ENCODE measurements at places on chromosomes 6 and 20.
A peak's percentile ranks its signal among the peaks of the same experiment; 100 is the strongest.

DNA sequence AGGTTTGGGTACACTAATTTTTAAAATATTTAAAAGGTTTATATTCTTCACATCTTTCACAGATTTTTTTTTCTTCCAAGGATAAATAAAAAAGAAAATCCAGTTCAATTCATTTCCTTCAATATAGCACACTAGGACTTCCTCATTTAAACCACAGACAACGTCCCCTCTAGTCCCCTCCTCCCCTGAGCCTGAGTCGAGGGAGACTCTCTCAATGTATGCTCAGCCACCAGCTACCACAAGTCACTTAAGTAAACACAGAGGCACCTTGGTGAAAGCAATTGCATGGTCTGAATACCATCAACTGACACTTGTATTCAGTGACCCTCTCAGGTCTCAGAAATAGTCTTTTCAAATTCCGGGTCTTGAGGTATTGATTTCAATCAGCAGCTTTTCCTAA is 88.6 kb downstream of the SIM1 start:
- no peak for DNase-seq

- DNase-seq = no peak
Measured at GRCh38 chr20:38252292-38253288, 7.9 kb downstream of the KIAA1755 start.

DNA sequence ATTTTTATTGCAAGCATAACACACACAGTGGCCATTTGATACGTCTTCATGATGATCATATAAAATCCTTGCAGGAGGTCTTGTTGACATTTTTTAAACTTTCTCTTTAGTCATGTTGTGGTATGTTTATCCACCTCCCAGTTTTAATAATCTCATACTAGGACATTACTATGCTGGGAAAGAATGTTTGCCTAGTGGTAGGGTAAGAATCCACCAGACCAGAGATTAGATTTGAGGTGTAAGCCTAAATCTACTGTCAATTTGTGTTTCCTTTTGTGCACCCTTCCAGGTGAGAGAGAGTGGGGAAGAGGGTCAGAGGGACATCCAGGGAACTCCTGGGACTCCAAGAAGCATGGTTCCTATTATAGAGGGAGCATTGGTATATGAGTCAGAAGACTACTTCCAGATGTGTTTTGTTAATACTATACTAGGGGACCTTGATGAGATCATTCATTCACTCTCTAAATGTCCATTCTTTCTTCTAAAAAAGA is 298.3 kb upstream of the SASH1 start:
- no peak for DNase-seq

GRCh38 chr20:48098099-48098498 is 312.8 kb upstream of the SULF2 start:
- no peak for DNase-seq

DNA sequence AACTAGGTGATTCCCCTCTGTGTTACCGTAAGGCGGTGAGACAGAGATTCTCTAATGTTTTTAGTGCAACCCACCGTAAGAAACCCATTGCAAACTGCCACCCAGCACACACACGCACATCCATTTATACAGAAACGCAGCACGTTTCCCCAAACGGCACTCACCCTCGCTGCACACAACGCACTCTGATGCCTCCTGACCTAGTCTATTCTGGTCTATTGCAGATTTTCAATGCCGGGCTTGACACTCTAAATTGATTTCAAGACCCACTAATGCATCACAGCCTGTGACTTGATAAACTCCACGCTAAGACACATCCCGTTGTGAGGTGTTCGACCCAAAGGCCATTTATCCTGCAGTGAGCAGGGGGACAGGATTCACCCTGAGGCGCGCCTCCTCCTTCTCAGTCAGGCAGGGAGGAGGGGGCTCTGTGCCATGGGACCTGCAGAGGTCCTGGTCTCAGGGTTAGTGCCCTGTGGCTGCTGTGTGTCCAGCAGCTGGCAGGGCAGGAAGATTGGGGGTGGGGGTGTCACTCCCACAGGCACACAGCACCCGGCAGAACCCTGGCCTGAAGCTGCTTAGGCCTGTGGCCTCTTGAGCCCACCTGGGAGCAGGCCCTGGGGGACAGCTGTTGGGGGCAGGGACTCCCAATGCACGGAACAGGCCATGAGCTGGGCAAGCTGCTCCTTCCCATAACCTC is 335.6 kb downstream of the PREX1 start:
- no peak for DNase-seq

GRCh38 chr20:29306390-29307072 is 1950.9 kb upstream of the DEFB115 start:
- DNase-seq = no peak

DNA sequence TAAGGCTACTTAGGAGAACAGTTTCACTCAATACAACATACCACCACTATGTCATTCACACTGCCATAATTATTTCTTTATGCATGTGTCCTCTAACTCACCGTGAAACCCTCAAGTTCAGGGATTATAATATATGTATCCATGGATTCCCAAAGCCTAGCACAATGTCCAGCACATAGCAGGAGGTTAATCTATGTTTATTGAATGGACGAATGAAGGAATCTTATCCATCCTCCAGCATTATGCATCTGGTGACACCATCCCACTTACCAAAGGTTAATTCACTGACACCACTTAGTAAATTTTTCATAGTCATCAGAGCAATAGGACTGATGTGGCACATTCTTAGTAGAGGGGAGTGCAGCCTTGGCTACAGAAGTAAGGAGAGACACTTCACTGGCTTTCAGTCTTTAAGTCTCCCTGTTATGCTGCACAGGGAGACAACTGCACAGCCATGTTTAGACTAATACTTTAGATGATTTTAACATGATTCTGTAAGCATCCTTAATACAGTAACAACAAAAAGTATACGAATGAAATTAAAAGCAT is 49.7 kb downstream of the EPHA7 start:
- no peak for DNase-seq

DNA sequence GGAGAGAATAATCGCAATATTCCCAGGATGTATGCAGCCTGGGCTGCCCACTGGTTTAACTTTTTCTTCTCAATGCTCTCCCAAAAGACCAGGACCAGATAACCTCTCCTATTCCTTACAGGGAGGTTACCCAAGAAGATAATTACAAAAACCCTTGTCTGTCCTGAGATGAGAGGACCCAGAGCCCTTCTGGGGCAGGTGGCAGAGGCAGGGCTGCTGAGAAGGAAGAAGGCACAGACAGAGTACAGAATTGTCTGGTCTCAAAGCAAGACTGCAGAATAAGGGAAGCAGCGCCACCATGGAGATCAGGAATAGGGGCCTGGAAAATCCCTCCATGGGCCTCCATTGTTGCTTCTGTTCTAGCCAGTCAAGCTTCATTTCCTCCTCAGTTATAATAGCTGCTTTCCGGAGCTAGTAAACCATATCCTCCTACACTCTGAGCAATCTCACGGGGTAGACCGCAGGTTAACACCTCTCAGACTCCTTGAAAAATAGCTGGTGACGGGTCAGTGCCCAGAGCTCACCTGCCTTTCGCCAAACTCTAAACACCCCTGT is 463 bp upstream of the HLA-DMB start:
- no peak for DNase-seq

DNA sequence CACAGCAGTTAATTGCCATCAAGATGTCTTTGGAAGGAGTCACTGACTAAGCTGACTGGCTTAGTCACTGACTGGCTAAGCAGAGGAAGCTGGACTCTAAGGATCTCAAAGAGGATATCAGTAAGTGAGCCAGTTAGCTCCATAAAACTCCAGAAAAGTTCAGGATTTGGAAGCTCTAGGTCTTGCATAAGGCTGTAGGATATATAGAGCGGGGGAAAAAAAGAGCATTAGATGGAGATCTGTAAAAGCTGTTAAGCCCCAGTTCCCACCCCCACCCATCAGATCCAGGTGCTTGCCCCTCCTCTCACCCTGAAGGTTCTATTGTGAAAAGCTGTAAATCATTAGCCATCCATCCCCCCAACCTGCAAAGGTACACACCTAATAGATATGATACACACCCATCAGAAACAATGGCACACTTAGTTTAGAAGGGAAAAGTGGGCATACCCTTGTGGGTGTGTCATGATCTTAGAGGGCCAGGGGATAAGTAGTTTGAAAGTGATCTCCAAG is 32.2 kb downstream of the CARMIL1 start:
- DNase-seq = no peak

DNA sequence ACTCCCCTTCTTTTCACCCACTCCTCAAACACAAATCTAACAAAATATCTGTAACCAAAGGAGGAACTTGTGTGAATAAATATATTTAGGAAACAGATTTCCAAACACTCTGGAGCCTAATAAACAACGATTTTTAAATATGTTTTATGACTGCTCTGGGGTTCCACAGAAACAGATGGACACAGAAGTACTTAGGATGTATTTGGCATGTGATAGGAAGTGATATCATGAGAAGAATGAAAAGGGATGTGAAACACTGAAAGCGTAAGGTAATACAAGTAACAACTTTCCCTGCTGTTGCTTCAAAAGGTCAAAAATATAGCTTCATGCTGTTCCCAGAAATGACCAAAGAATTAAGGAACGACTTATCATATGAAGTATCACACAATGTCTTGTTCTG is 26.1 kb upstream of the ENPP1 start:
- no peak for DNase-seq

DNA sequence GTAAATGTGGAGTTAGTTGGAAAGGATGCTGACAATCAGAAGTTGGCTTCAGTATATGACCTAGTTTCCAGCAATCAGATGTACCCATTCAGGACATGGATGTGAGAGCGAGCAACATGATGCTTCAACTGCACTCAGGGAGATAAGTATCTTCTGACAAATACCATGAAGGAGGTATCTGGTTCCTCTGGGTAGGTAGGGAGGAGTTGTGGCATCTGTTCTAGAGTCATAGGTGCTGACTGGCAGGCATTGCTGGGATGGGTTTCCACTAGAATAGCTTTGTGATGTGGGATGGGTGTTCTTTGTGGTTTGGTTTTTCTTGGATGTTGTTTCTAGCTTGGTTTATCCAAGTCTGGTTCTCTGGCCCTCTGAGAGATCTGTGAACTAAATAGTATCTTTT is 3.9 kb upstream of the REV3L start:
- no peak for DNase-seq

- peak; percentile 7 for DNase-seq
Measured at GRCh38 chr20:60137657-60138245, 179.5 kb downstream of the CDH26 start.

DNA sequence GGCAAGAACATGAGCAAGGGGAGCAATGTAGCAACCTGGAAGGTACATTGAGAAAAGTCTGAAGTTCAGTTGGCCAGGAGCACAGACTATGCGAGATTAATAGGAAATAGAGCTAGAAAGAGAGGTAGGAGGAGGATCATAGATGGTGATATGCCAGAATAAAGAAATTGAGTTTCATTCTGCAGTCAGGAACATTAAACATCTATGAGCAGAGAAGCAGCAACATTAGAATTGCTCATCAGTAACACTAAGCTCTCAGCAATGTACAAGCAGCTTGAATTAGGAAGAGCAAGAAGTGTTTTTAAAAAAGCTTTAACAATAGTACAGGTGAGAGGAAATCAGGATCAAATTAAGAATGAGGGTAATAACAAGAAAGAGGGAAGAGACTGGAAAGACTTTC is 467.9 kb downstream of the PHF3 start:
- no peak for DNase-seq

- no peak for DNase-seq
Measured at GRCh38 chr6:111157412-111157811, 70.1 kb downstream of the SLC16A10 start.

DNA sequence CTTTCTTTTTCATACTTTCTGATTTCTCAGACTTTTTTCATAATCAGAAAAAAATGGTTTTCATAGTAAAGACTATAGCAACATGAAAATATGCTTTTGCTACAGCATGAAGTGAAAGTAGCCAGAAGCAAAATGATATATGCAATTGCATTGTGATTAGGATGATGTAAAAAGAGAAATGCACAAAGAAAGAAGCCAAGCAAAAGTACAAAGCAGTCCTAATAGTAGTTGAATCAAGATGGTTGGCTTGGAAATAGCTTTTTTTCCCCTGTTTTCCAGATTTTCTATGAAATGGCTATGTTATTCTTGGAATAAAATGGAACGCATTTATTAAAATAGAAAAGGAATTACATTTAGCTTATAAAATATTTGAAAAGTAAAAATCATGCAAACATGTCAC is 77.3 kb downstream of the SEL1L2 start:
- no peak for DNase-seq

- DNase-seq = no peak
Measured at GRCh38 chr6:3361312-3362037, 95.4 kb downstream of the SLC22A23 start.

GRCh38 chr6:111624401-111625098 is 18.9 kb upstream of the TRAF3IP2 start:
- no peak for DNase-seq

DNA sequence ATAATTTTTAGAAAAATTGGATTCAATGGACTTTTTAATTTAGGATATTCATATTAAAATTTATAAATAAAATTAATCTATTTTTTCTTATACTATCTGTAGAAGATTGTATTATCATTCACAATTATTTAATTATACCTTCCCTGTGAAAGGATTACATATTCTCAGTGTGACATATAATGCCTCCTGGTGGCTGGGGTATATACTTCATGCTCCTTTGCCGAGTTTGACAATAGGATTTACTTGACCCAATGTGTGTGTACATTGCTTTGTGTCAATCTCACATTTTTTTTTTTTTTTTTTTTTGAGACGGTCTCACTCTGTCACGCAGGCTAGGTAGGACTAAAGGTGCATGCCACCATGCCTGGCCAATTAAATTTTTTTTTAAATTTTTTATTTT is 230.0 kb upstream of the CHD6 start:
- DNase-seq = no peak

- DNase-seq = no peak
Measured at GRCh38 chr20:44696315-44696714, 18.9 kb upstream of the CCN5 start.

- no peak for DNase-seq
Measured at GRCh38 chr20:43787937-43788336, 61.1 kb upstream of the GTSF1L start.

DNA sequence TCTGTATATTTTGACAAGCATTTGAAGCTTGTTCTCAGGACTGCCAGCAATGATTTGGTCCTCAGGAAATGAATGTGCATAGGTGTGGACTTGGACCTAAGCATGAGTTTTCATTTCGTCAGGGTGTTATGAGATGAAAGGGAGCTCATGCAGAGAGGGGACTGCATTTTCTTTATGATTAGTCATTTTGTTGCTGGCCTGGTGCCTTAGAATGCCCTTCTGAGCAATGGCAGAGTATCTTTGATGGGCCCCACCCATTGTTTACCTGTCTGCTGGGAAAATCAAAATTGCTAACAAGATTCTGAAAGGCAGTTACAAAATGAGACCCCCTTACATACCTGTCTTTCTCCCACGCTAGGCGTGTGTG is 51.5 kb upstream of the MTHFD1L start:
- no peak for DNase-seq

GRCh38 chr6:111256646-111257045 is 169.3 kb downstream of the SLC16A10 start:
- DNase-seq = no peak

GRCh38 chr6:70150521-70150920 is 152.4 kb downstream of the COL9A1 start:
- no peak for DNase-seq

DNA sequence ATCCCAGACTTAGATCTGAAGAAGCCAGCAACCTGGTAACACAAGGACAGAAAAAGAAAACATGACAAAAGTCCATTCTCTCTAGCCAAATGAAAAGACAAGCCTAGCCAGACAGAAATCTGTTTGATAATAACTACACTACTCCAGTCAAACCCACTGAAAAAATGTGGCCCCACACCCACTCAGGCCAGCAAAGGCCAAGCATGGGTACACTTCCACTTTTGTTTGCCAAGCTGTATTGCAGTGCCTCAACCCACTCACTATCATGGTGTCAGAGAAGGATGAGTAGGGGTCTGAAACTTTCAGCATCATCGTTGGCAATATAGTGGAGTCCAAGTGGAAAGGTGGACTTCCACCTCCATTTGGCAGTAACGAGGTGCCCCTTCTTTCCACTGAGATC is 45.8 kb downstream of the EPM2A start:
- DNase-seq = no peak

Data from stimulated activated CD4-positive, alpha-beta T cell treated with anti-CD3 and anti-CD28 coated beads, TNF-alpha, amount 100 ng/mL, for 24 hours (primary cell).